ENCODE measurements at places on chromosomes 4 and X.

DNA sequence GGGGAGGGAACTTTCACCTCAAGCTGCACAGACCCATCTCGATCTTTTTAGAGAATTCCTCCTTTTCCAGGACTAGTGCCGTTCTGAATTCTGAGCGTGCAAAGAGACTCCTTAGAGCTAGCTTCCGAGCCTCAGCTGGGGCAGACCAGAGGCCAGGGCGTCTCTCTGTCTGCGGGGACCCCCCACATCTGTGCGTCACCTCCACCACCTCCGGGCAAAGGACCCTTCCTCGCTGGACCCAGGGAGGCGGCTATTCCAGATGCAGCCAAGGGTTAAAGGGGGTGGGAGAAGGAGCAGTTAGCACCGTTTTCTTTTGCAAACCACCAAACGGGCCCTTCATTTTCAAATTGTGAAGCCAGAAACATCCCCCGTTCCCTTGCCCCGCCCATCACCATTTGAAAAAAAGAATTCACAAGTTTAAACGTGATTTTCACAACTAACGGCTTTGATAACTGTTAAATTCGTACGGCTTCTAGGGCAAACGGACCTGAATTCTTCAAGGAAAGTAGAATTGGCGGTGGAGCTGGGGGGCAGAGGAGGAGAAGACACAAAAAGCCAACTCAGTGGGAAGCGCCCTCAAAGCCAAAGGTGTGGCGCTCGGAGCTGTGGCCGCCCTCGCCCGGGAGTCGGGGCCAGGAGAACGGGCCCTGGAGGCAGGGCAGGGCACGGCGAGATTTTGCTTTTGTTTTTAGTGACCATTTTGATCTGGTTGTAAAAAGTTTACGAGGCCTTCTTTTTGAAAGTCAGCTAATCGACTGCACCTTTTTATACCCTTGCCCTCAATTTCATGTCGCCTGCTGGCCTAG is 3.3 kb upstream of the PDGFRA start:
- no peak for DNase-seq

GRCh38 chr4:11009281-11009680 is 324.7 kb upstream of the CLNK start:
- DNase-seq: no peak

DNA sequence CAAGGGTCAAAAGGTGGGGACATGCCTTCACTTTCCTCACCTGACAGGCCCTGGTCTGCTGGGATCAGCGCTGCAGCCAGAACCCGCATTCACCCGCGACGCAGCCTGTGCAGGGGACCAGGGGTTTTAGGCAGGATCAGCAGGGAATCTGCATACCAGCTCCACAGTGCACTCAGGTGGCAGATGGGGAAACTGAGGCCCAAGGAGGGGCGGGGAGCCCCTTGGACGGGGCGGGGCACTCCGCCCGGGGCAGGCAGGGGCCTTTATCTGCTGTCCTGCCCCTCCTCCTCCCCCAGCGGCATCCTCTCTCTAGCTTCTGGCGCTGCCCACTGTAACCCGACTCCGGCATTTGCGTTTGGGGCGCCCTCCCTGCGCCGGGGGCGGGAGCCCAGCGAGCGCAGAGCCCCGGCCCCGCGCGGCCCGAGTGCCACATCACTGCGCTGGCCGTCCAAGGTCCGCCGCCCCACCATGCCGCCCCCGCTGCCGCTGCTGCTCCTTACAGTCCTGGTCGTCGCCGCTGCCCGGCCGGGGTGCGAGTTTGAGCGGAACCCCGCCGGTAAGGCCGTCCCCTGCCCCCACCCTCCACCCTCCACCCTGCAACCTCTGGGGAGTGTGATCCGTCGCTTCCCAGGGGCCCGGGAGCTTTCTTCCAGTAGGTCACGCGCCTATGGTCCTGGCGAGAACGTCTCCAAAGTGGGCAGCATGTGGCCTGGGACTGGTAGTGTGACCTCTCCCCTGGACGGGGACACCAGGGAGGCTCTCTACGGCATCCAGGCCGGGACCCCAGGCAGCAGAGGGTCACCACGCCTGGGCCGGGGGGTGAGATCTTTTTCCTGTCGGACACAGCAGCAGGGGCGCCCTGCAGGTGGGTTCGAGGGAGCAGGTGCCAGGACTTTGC is at the start of gene CPZ:
CPZ (plus strand) TSS at position 400 of the 898 bp plus-strand sequence; CDS start at position 469, 69 bp downstream.
- no peak for DNase-seq

- no peak for DNase-seq
Observed at GRCh38 chr4:133618963-133619362, 469.9 kb downstream of the PCDH10 start.

DNA sequence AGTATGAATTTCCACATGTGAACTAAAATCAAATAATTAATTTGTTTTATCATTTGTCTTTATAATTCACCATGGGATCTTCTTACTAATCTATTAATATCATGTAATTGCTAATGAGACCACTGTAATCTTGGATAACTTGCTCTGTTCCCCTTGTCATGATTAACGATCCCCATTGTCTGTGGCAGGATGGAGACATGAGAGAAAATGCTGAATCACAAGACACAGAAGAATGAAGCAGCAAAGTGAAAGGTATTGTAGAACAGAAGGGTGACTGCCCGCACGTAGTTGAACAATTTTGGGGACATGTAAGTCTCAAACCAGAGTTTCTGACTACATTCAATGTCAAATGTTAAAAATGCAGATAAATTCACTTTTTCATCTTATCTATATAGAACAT is 135.2 kb downstream of the EPHA5 start:
- no peak for DNase-seq

- DNase-seq: no peak
Observed at GRCh38 chr4:105631818-105632400, 76.6 kb downstream of the INTS12 start.

GRCh38 chrX:4129626-4130025 is 416.2 kb upstream of the PRKX start:
- no peak for DNase-seq

Measured in stimulated activated CD4-positive, alpha-beta T cell treated with anti-CD3 and anti-CD28 coated beads, Interleukin-12 subunit alpha, Interleukin-12 subunit beta, amount 100 ng/mL, for 24 hours (primary cell).